CD4-positive, alpha-beta T cell treated with Interleukin-1 beta for 1 hour (primary cell): ENCODE measurements at places on chromosomes 5 and 9.

GRCh38 chr5:6578676-6579343 lies 54.0 kb downstream of the NSUN2 start:
- no peak for DNase-seq

GRCh38 chr9:81076131-81076530 lies 613.2 kb downstream of the TLE1 start:
- DNase-seq: no peak

- DNase-seq: no peak
These were observed 92.5 kb downstream of the SIL1 start for GRCh38 chr5:139105621-139106071.

DNA sequence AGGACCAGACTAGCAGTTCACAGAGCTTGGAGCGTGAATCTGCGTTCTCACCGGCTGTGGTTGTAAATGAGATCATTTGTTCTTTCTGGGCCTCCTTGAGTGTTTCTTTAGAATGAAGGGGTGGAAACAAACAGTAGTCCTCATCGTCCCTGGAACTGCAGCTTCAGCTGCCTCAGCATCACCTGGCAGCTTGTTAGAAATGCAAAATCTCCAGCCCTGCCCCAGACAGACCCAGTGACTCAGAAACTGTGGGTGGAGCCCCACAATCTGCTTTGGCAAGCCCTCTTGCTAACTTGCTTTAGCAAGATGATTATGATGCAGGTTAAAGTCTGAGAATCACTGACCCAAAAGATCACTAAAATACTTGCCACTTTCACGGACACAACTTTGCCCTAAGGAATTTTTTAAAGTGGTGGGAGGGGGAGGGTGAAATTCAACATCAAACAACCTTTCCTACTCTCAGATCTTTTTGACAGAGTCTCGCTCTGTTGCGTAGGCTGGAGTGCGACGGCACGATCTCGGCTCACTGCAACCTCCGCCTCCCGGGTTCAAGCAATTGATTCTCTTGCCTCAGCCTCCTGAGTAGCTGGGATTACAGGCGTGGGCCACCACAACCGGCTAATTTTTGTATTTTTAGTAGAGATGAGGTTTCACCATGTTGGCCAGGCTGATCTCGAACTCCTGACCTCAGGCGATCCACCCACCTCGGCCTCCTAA lies 86.0 kb downstream of the BRINP1 start:
- DNase-seq: no peak

DNA sequence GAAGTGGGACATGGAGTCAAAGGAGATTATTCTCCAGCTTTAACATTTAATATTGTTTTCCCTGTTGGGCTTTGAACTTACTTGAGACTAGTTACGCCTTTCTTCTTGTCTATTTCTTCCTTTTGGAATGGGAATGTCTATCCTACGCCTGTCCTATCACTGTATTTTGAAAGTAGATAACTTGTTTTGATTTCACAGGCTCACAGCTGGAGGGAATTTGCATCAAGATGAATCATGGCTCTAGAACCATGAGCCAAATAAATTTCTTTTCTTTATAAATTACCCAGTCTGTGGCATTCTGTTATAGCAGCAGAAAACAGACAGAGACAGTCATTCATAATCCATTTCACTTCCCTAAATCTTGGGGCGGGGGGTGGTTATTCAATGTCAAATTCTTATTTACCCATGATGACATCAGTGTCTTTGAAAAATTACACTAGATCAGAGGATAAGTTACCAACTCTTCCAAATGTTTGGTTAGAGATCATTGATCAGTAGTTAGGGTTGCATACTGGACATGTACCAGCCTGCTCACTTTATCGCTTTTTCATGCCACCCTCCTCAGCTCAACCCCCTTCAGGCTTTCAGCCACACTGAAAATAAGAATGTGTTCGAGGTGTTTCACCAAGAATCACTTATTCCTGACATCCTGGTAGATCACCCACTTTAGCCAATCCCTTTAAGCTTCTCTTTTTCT lies 419.6 kb upstream of the PIK3R1 start:
- no peak for DNase-seq

- no peak for DNase-seq
These were observed 33.4 kb upstream of the SUSD3 start for GRCh38 chr9:93024986-93025630.

DNA sequence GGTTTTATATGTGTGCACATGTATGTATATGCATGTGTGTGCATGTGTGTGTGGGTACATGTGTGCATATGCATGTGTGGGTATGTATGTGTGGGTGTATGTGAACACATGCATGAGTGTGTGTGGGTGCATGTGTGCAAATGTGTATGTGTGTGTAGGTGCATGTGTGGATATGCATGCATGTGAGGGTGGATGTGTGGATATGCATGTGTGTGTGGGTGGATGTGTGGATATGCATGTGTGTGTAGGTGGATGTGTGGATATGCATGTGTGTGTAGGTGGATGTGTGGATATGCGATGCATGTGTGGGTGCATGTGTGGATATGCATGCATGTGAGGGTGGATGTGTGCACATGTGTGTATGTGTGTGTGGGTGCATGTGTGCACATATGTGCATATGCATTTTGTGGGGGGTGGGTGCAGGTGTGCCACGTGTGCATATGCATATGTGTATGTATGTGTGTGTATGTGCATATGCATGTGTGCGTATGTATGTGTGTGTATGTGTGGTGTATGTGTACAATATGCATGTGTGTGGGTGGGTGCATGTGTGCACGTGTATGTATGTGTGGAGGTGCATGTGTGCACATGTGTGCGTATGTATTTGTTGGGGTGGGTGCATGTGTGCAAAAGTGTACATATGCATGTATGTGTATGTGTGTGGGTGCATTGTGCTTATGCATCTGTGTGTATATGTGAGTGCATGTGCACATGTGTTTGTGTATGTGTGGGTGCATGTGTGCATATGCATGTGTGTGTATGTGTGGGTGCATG lies 144.2 kb downstream of the GAS1 start:
- DNase-seq: no peak

DNA sequence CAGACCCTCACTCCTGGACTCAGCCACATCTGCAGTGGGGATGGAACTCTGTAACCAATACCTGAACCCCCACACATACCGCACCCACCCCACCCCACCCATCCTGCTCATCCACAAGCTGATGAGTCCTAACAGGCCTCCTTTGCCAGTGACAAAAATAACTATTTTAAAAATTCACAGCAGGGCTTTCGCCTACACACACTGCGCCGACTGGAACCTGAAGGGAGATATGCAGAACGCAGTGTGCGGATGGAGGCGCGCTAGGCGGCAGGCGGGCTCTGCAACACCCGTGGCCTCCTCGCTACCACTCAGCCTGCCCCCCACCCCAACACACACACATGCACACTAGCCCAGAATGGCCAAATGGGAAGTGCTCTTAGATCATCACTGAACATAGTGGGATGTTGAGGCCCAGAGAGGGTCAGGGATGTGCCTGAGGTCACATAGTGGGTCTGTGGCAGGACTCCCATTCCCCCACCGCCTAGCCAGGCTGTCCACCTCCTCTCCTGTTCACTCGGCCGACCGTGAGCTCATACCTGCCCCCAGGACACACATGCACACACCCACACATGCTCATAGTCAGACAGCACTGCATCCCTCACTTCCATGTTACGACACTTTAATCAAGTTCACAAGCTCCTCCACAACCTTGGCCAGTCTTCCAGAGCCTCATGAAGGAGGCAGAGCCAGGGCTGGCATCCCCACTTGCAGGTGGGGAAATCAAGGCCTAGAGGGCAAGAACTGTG lies 6.3 kb upstream of the CAMK2A start:
- DNase-seq: no peak

- no peak for DNase-seq
These were observed 1356.8 kb upstream of the ACO1 start for GRCh38 chr9:31027678-31028077.

DNA sequence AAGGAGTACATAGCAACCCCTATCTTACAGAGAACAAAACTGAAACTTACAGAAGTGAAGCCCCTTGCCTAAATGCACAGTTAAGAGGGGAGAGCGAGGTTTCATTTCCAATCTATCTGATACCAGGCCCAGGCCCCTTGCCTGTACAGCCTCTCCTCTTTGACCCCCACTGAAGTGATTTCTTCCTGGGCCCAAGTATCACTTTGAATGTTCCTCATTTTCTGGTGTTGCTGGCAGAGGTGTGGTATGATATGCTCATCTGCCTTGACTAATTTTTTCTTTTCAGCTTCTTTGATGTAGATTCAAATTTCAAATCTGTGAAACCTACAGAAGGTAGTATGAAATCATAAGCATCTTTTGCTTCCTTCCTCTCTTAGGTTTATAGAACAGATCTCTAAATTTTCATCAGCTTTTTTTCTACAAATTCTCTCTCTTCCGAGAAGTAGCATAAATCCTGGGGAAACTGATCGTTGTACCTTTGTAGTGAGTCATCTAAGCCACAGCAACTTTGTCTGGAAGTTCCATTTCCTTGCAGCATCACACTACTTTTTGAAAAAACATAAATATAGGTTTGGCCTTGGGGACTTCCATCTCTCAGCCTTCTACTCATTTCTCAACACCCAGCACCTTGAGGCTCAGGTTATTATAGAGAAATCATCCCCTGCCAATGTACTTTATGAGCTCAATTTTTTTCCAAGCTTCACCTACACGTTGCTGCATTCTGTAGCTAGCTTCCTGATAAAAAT lies 402.4 kb upstream of the PTGER4 start:
- DNase-seq: peak; percentile 8

- no peak for DNase-seq
These were observed 116.0 kb upstream of the SMIM23 start for GRCh38 chr5:171669571-171669970.

GRCh38 chr9:138118601-138119071 lies 241.1 kb downstream of the CACNA1B start:
- DNase-seq: no peak

DNA sequence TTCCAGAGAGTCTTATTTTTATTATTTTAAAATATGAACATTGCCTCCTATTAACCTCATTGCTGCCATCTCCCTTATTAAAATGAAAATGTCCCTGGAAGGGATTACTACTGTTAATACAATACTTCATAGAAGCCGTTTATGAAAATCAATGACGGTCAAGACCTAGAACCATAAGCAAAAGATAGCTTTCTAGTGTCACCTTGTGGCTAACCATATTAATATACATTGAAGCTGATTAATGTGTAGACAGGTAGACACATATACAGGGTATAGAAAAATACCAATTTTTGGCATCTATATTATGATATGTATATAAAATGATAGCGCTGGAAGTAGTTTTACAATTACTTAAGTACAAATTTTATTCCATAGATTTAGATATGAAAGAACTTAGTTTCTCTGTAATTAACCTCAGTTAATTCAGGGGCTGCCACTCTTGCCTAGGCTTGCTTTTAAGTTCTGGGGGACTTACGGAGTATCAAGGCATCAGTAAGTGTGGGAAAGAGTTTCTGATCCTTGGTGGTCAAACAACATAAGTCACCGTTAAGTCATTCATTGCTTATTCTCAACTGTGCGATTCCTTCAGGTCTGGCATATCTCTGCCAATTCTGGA lies 2.5 kb upstream of the YTHDC2 start:
- peak; percentile 53 for DNase-seq

DNA sequence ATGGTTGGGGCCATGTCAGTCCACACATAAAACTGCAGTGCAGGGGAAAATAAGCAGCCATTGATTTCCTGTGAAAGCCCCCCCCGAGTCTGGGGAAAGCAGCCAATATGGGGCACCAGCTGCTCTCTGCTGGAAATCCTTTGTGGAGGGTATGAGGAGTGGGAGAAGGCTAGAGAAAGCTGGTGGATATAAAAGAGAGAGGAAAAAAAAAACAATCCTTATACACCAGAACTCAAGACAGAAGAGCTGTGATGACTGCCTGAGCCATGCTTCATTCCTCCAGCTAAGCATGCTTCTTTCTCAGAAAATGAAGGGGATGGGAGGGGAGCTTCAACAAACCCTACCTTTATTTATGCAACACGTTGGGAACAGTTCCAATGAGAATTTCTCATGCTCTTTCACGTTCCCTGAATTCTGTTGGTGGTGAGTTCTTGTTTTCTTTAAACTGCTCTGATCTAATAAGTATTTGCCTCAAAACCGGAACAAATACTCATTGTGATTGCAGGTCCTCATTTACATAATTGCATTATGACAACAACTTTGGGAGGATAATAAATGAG lies 688.0 kb upstream of the SEMA6A start:
- no peak for DNase-seq

- DNase-seq: no peak
These were observed 14.0 kb upstream of the LOX start for GRCh38 chr5:122091936-122092600.

GRCh38 chr5:57349214-57349613 lies 133.4 kb downstream of the ACTBL2 start:
- no peak for DNase-seq

GRCh38 chr5:52703321-52703720 lies 84.4 kb upstream of the ITGA1 start:
- no peak for DNase-seq

DNA sequence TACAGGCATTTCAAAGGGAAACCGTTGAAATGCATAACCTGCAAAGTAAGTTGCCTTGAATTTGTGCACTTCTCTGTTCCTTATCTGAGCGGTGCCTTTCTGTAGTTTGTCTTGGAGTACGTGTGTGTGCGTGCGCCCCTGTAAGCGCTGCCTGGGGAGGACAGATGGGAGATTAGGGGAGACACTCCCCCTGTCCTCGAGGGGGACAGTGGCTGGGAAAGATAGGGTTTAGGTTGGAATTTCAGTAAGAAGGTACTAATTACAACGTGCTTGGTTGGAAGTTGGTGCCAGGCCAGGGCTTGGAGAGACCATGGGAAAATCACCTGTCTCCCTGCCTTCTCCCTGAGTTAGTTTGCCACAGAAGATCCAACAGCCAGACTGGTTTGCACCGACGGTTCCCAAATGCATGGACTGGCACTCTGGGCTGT lies 73.2 kb downstream of the PIK3R1 start:
- DNase-seq: no peak

GRCh38 chr5:53834500-53834899 lies 274.1 kb downstream of the NDUFS4 start:
- no peak for DNase-seq

- DNase-seq: no peak
These were observed 147.0 kb downstream of the CAVIN4 start for GRCh38 chr9:100724886-100725285.

GRCh38 chr9:121556580-121556979 lies 56.9 kb upstream of the GGTA1 start:
- no peak for DNase-seq

GRCh38 chr9:69433968-69434367 lies 109.0 kb downstream of the ENTREP1 start:
- DNase-seq: no peak

DNA sequence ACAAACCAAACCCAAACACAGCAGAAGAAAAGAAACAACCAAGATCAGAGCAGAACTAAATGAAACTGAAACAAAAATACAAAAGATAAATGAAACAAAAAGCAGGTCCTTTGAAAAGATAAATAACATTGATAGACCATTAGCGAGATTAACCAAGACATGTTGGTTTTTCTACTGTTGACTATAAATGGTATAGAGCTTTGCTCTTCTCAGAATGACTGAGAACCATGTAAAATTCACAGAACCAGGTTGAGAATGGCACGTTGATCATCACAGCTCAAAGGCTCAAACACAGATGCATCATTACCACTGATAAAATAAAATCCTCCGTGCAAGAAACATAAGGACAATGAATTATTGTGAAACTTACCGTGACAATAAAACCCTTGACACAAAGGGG lies 105.2 kb downstream of the MARCHF11 start:
- DNase-seq: no peak
